ENCODE measurements at places on chromosomes 5 and 9.

GRCh38 chr5:171648279-171649074 lies 137.1 kb upstream of the SMIM23 start:
- no peak for DNase-seq

- DNase-seq: no peak
These were observed 282.7 kb upstream of the POU5F2 start for GRCh38 chr5:94024101-94024500.

DNA sequence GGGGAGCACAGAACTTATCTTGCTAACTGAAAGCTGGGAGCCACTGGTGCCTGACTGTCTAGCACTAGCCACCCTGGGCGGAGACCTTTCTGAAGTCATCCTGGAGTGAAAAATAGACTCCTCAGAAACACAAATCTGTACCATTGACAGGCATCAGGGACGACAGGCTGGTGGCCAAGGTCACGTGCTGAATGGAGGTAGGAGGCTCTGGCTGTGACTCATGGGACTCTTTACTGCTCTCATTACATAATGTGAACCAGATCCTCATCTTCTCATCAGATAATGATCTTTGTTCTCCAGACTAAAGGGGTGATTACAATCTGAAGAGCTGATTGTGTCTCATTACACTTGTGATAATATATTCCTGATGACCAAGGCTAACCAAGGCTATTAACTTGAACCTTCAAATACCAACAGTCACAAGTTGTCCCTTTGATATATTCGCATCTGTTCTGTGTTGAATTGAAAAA lies 91.8 kb downstream of the SEMA5A start:
- DNase-seq: no peak

GRCh38 chr5:175867587-175868347 lies 3.6 kb upstream of the CPLX2 start:
- no peak for DNase-seq

DNA sequence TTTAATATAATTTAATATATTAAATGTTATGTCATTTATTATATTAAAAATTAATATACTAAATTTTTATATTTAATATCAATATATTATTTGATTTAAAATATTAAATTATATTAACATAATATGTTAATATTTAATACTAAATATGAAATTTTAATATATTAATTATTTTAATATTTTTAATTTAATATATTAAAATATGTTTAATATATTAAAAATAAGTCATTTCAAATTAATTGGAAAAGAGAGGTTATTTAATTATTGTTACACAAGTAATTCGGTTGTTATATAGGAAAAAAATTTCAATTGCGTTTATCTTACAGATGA lies 114.2 kb downstream of the LIFR start:
- DNase-seq: no peak

DNA sequence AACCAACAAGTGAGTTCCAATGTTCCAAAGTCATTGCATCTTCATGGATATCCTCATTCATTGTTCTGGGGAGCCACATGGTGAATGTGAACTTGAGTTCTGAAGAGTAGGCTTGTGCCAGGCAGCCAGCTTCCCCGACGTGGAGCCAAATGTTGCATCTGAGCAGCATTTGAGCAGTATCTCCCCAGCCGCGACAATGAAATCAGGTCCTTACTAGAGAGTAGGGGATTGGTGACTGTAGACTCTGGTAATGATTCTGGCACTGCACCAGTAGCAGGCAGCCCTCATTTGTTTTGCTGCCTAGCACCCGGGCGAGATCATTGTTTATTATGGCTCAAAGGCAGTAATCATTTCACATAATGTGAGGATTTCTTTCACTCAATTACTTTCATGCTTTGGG lies 451.4 kb upstream of the C9orf72 start:
- no peak for DNase-seq

DNA sequence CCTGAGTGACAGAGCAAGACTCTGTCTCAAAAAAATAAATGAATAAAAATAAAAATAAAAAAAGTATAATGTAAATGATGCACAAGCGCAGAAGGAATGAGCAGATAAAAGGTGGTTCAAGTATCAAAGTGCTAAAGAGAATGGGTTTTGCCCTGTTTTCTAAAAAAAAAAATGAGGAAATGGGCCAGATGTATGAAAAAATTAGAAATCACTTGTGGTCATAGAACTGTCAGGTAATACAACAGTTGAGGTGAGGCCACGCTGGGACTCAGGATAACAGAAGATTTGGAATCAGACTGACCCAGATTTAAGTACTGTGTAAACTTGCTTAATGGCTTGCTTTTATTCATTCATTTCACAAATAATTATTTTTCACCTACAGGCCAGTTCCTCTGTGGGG lies 69.8 kb downstream of the MAPKAP1 start:
- no peak for DNase-seq

- DNase-seq: no peak
These were observed 44.9 kb upstream of the MAST4 start for GRCh38 chr5:66551338-66551737.

DNA sequence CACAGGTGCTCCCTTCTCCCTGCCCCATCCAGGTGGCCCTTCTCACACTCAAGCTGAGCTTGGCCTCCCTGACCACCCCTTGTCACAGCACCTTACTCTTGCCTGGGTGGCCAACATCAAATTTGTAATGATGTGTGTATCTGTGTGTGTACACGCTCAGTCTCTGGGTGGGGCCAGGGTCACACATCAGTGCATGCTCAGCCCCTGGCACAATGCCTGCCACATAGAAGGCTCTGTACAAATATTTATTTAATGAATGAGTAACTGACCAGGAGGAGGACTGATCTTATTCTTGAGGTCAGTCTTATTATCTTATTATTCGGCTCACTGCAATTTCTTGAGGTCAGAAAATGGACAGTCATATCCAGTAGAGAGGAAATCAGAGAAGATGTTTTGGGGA lies 41.3 kb upstream of the HAND1 start:
- no peak for DNase-seq

GRCh38 chr9:112913326-112913725 lies 22.6 kb upstream of the SLC46A2 start:
- DNase-seq: no peak
